Eye (tissue), 1 donor: ENCODE measurements at places on chromosomes 2 and 18.

DNA sequence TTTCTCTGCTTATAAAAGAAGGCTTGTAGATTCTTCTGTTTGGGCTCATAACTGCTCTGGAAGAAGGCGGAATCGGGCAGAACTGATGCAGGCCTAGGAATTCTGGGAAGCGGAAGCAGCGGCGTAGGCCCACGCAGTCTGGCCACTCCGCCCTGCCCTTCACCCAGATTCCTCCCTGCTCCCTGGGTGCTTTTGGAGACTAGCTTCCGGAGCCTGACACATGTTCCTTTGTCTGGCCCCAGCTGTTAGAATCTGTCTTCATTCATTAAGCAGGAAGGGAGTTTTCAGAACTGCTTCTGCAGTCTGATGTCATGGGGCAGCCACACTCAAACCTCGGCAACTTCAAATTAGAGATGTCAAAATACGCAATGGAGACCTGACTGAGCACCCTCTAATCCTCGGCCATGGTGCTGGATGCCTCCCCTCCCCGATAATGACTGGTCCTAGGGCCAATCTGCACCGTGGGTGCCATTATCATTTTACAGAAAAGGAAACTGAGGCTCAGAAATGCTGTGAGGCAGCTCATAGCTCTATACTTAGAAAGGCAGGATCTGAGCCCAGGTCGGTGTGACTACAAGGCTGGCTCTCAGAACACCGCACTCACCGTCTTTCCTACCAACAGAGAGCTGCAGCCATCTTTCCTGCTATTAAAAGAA lies 275.7 kb downstream of the MYCN start:
- DNase-seq, result peak; percentile 87

GRCh38 chr2:99420031-99420430 lies 69.8 kb downstream of the REV1 start:
- DNase-seq, result no peak

DNA sequence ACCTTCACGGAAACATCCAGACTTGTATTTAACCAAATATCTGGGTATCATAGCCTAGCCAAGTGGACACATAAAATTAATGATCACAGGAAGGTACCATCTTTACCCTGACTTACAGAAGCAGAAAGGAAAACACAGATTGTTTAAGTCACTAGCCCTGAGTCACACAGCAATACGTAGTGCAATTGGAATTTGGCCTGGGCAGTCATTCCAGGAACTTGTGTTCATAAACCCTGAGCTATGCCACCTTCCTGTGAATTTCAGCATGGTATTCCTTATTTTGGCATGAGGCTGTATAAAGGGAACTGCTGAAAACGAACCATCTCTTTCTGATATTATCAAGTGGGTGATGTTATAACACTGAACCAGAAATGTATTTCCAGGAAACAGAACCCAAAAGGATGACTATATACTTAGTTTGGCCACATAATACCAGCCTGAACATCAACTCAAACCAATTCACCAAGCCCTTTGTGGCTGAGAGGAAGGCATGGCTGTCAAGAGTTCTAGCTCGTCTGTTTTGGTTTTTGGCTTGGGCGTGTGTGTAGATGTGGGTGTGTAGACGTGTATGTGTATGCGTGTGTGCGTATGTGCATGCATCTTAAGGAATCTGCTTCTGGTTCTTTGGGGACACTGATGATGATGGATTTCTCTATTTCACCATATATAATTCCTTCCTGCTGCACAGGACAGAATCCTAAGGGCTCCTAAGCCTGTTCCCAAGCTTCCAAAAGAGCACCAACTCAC lies 533.4 kb upstream of the ID2 start:
- no peak for DNase-seq

DNA sequence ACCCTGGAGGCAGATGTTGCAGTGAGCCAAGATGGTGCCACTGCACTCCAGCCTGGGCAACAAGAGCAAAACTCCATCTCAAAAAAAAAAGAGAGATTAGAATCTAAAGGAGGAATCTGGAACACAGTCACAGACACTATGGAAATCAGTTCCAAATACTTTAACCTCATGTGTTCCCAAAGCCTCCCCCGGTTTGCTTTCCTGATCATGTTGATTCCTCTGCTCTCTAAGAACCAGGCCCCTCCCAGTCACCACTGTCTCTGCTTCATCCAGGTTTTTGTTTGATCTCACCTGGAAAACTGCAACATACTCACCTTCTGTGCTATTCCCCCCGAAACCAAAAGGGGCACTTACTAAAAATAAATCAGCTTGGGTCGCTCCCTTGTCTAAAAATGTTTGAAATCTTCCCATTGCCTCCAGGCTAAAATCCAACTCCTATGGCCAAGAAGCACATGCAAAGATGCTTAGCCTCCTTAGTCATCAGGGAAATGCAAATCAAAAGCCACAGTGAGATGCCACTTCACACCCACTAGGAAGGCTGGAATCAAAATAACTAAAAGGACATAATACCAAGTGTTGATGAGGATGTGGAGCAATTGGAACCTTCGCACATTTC lies 6.2 kb upstream of the NEU2 start:
- no peak for DNase-seq

DNA sequence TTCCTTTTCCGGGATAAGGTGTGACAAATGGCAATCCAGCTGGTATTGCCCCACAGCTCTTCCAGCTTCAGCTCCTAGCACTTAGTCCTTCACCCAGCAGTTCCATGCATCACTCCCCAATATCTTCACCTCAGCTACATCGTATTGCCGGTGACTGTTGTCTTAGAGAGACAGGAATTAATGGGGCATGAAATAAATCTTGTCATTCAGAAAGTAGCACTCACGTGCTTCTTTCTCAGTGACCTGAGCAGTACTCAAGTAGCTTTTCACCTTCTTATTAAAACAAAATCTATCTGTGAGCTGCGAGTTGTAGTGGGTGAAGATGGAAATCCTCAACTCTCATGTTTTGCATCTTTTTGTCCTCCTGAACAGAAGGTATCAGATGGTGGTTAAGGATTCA lies 72.8 kb downstream of the PTH2R start:
- no peak for DNase-seq

DNA sequence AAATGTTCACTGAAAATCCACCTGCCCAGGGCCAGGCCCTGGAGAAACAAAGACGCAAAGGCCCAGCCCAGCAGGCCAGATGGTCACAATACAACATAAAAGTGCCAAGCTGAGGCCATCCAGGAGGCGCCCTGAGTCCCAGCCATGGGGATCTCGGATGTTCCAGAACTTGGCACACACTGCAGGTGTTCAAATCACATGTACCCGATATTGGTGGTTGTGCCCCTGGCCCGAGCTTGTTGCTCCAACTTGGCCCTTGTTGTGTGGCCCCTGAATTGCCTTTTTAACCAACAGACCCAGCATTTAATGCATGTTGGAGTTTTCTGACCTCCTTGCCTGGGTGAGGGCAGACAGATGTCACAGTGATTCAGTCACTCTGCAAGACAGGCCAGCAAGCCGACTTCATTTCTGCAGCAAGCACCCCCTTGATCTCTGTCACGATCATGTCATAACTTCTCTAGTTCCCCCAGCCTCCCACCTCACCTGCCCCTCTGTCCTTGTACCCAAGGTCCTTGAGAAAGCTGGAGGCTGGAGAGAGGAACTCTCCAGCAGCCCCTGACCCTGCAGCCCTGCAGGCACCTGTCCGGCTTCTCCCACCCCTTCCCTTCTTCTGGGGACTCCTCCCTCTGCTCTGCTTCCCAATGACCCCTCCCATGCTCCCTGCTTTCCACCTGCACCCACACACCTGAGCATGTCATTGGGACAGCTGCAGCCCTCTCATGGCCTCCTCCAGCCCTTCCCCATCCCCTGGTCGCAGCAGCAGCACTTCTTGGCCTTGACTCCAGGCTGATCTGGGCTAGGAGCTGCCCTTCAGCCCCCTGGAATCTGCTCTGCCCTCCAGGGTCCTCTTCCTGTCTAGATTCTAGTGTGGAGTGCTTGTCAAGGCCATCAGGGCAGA lies 9.1 kb downstream of the NGEF start:
- no peak for DNase-seq

DNA sequence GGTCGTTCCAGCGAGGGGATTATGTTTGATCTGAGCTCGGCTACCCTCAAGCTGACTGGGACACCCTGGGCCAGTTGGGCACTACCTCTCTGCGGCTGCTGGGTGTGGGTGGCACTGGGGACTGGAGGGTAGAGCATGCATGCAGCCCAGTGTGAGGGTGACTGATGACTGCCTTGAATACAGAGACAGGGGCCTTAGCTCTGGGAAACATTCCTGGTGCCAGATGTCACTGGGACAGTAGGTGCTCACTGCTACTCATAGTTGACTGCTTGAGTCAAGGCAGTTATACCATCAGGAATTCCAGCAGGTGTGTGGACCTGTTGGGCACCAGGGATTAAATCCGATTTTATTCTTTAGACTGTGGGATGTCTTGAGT lies 33.6 kb upstream of the ATP6V1B1 start:
- peak; percentile 61 for DNase-seq

DNA sequence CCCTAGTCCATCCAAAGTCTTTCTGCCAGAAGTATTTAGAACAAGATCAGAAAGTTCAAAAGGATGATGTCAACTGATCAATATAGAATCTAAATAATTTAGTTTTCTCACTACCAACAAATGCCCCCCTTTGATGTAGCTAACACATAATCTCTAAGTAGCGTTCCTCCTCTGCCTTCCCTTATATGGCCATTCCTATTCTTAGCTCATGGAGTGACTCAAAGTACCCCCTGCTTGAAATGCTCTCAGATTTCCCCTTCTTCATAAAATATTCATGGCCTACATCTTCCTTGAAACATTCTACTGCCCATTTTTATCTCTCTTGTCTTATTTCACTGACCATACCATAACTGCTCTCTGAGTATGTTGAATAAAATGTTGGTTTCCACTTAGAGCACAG lies 151.5 kb downstream of the UPP2 start:
- DNase-seq, result peak; percentile 39

GRCh38 chr2:98823196-98824170 lies 92.6 kb upstream of the MGAT4A start:
- DNase-seq, result peak; percentile 30

DNA sequence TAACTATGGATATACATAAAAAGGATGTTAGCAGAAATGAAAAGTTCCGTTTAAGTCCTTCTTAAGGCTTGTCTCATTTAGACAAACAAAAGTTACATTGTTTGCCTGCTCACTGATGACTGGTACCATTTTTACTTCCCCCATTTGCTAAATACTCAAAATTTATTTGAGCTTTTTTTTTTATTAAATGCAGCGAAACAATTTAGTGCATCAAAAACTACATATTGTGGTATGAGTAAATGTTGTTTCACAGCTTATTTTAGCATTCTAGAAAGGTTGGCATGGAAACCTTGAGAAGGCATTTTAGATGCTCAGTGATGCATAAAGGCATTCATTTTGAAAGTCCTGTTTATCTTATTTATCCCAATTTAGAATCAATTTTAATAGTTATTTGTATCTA lies 100.0 kb downstream of the MAP2 start:
- peak; percentile 42 for DNase-seq

DNA sequence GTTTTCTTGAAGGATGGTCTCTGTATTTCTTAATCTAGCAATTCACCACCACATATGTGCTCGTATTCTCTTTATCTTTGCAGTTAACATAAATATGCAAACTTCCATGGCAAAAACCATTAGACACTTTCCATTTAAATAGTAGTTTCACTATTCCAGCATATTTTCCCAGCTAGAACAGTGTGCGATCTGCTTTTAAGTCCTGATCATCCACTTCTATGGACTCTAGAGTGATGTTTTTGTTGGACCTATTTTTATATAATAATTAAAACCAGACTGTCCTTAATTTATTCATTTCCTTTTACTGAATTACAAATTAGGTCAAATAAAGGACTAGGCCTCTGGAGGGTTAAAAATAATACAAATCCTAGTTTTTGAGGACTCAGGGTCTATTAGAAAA lies 418.4 kb upstream of the TRIB2 start:
- DNase-seq, result no peak

GRCh38 chr2:65353927-65354326 lies 78.5 kb downstream of the SPRED2 start:
- peak; percentile 30 for DNase-seq

DNA sequence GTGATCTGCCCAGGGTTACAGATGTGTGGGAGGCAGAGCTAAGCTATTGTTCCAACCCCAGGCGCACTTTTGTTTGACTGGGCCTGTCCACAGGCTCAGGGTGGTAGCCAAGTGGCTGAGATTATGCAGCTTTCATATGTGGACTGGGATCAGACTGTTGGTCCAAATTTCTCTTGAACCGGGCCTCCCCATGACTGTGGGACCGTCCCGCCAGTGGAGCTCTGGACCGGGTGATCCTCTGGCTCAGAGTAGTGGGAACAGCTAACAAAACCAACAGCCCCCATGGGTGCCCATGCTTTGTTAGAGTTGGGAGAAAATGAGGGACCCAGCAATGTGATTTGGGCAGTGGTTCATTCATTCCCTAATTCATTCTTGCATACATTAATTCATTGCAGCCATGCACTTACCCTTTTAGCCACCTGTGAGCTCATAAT lies 86.8 kb upstream of the HS6ST1 start:
- DNase-seq, result no peak

- DNase-seq, result no peak
These were observed 103.9 kb downstream of the MAPK4 start for GRCh38 chr18:50663626-50664441.
